ENCODE measurements at places on chromosomes 5 and 9.

- DNase-seq, result no peak
- no peaks in the 10 kb centered on the region for H3K36me3 ChIP-seq
- H3K27me3 ChIP-seq, result no peaks in the 10 kb centered on the region
Observed at GRCh38 chr9:120933310-120934055, 6.9 kb upstream of the TRAF1 start.

- no peaks in the 10 kb centered on the region for H3K27me3 ChIP-seq
- H3K4me3 ChIP-seq, result no peak overlapping the region
- H3K36me3 ChIP-seq, result no peaks in the 10 kb centered on the region
- H3K4me1 ChIP-seq, result no peaks in the 10 kb centered on the region
- no peak for DNase-seq
- H3K27ac ChIP-seq, result no peak overlapping the region
Observed at GRCh38 chr5:88602584-88602983, 280.4 kb downstream of the MEF2C start.

DNA sequence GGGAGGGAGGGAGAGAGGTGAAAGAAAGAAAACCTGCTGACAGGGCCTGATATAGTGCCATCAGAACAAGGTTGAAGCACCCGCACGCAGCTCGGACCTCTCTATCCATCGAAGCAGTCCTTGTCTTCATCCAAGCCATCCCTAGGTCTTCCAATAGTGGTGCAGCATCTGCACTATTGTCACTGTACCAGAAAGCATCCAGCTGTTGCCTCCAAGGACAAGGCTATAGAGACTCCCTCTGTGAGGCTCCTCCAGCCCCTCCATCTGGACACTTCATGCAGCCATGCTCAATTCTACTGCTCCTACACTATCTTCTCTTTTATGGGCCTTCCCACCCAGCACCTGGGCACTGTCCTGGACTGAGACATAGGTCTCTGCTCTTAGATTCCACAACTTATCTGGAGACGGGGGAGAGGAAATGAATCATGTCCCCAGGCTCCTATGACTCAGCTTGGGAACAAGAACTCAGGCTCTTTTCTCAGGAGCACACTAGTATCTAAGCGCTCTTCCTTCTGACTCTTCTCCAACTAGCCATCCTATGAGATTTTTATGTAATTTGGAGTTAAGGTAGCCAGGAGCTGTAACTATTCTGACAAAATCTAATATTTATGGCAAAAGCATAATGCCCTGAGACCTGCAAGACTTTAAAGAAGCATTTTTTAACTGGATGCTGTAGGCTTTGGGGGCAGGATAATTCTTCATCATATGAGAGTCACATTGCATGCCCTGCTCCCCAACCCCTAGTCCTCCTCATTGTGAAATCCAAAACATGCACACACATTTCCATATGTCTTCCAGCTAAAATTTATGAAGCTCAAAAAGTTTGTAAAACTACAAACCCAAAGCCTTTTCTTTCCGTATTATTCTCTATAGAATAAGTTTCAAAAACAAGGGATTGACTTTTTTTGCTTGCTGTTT, 446.8 kb downstream of the CCDC171 start:
- no peak overlapping the region for H3K4me3 ChIP-seq
- H3K27me3 ChIP-seq, result no peaks in the 10 kb centered on the region
- no peak overlapping the region for H3K27ac ChIP-seq

GRCh38 chr5:135690466-135690865, 111.7 kb upstream of the CXCL14 start:
- H3K4me3 ChIP-seq, result no peak overlapping the region
- peaks cover 35% of the 10 kb centered on the region for H3K4me1 ChIP-seq
- DNase-seq, result peak; percentile 60
- no peak overlapping the region for H3K27ac ChIP-seq
- no peaks in the 10 kb centered on the region for H3K27me3 ChIP-seq
- no peaks in the 10 kb centered on the region for H3K36me3 ChIP-seq

DNA sequence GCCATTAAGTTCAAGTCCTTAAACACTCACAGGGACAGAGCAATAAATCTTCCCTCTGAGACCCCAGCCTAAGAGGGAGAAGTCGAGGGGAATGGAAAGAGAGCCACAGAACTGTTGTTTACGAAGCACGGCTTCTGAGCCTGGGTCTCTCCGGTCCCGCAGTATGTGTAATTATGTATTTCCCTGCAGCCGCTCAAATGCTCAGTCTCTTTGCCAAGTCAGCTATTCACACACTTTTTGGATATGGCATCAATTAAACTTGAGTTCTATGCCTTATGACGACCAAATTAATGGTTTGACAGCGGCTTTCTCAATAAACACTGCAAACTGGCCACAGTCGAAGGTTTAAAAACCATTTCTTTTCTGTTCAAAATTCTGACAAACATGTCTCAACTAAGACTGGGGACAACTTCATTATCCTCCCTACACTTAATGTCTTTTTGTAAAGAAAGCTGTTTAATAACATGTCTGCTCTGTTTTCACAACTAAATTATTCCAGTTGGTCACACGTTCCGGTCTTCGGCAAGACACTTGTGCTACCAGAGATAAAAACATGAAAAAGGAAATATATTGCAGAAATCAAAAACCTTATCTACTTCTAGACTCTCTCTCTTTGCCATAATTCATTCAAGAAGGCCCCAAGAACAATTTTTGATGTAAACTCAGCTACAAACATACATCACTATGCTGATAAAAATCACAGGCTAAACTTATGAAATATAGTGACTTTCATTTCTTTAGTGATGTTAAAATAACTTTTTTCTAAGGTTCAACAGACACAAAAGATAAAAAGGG, 203.2 kb downstream of the GAPVD1 start:
- H3K36me3 ChIP-seq, result peaks cover 10% of the 10 kb centered on the region
- peak; percentile 31 for DNase-seq
- H3K27ac ChIP-seq, result no peak overlapping the region
- no peaks in the 10 kb centered on the region for H3K4me1 ChIP-seq
- H3K4me3 ChIP-seq, result no peak overlapping the region

DNA sequence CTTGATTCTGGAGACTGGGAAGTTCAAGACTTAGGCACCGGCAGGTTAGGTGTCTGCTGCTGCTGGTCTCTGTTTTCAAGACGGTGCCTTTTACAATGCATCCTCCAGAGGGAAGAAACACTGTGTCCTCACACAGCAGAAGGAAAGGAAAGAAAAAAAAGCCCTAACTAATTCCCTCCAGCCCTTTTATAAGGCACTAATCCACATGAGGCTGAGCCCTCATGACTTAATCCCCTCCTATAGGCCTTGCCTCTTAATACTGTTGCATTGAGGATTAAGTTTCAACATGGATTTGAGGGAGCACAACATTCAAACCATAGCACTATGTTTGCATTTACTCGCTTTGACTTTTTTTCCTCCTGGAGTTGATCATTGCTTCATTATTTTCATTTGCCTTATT, 585.9 kb downstream of the TLR4 start:
- no peak for DNase-seq
- no peak overlapping the region for H3K4me3 ChIP-seq
- H3K27me3 ChIP-seq, result no peaks in the 10 kb centered on the region
- no peaks in the 10 kb centered on the region for H3K36me3 ChIP-seq
- no peak overlapping the region for H3K27ac ChIP-seq

GRCh38 chr5:174287761-174288160, 242.3 kb downstream of the NSG2 start:
- H3K27me3 ChIP-seq, result peaks cover 3% of the 10 kb centered on the region
- H3K27ac ChIP-seq, result no peak overlapping the region
- H3K4me3 ChIP-seq, result no peak overlapping the region
- H3K36me3 ChIP-seq, result no peaks in the 10 kb centered on the region

DNA sequence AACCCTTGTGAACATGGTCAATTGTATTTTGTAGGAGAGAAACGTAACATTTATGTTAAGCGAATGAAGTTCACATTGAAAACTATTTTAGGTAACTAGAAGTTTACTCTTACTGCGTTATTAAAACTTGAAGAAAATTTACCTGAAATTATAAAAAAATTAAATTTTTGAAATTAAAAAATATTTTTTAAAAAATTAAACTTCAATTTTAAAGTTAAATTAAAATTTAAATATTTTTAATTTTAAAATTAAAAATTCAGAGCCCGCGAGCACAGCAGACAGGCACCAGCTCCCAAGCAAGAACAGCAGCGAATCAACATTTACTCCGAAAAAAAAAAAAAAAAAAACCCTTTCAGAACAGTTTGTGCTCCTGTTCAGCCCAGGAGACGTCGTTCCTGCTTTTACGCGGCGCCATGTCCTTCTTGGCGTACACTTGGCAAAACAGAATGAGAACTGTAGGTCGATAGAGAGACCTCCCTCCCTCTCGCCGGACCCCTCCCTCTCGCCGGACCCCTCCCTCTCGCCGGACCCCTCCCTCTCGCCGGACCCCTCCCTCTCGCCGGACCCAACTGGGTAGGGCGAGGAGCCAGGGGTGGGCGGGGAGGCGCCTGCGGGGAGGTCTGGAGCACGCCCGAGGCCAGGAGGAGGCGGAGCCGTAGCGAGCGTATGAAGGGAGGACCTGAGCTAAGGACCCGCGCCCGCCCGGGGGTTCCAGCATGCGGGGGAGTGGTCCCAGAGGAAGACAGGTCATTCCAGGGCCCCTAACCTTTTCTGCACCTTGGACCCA, 235.8 kb downstream of the ROR2 start:
- H3K27ac ChIP-seq, result no peak overlapping the region
- H3K36me3 ChIP-seq, result no peaks in the 10 kb centered on the region
- H3K4me1 ChIP-seq, result peaks cover 4% of the 10 kb centered on the region

DNA sequence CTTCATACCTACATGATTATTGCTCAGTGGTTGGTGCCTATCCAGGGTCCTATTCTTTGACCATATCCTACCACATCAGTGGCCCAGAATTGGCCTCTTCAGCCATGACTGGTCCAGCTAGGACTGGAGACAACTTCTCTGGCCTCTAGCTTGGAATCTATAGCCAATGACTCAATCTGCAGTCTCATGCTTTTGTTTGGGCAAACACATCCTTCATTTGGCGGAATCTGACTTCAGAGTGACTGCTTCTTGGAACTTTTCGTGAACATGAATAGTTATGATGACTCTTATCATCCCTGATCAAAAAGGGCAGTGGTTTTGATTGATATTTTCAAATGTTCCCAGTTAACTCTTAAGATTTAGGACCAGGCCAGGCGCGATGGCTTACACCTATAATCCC, 134.1 kb downstream of the PAPPA start:
- no peak overlapping the region for H3K27ac ChIP-seq
- H3K4me3 ChIP-seq, result no peak overlapping the region
- no peak for DNase-seq
- no peaks in the 10 kb centered on the region for H3K4me1 ChIP-seq
- H3K36me3 ChIP-seq, result no peaks in the 10 kb centered on the region
- H3K27me3 ChIP-seq, result no peaks in the 10 kb centered on the region

GRCh38 chr5:102511666-102512065, 12.9 kb upstream of the SLCO6A1 start:
- peak; percentile 76 for DNase-seq
- H3K27me3 ChIP-seq, result no peaks in the 10 kb centered on the region
- H3K4me1 ChIP-seq, result no peaks in the 10 kb centered on the region
- no peaks in the 10 kb centered on the region for H3K36me3 ChIP-seq
- H3K27ac ChIP-seq, result no peak overlapping the region

- H3K27me3 ChIP-seq, result peaks cover 59% of the 10 kb centered on the region
- peak; percentile 48 for DNase-seq
- H3K36me3 ChIP-seq, result no peaks in the 10 kb centered on the region
- peaks cover 25% of the 10 kb centered on the region for H3K4me1 ChIP-seq
- H3K4me3 ChIP-seq, result peak within 1 kb of the TSS; percentile 22
- no peak within 1 kb of the TSS for H3K27ac ChIP-seq
Observed at GRCh38 chr9:132409828-132410528, at the start of gene CFAP77. Gene CFAP77 (plus strand): TSS chr9:132410211. CDS start chr9:132410272, 61 bp downstream.

DNA sequence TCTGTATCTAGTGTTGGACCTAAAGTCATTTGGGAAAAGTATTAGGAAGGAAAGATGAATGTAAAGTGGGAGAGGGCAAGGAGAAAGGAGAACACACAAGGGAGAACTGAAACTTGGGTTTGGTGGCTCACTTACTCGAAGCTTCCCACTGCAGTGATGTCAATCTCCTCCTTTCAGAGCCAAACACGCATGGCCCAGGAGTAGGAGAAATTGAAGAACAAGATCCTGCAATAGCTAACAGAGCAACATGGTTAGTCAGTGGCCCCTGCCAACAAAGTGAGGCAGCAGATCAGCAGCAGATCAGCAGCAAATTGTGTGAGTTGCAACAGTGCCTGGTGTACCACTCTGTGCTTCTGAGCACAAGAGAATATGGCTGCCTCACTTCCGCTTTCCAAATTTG, 366.4 kb downstream of the PSAT1 start:
- no peak overlapping the region for H3K4me3 ChIP-seq
- no peaks in the 10 kb centered on the region for H3K36me3 ChIP-seq
- no peak overlapping the region for H3K27ac ChIP-seq
- H3K4me1 ChIP-seq, result no peaks in the 10 kb centered on the region
- DNase-seq, result peak; percentile 38

DNA sequence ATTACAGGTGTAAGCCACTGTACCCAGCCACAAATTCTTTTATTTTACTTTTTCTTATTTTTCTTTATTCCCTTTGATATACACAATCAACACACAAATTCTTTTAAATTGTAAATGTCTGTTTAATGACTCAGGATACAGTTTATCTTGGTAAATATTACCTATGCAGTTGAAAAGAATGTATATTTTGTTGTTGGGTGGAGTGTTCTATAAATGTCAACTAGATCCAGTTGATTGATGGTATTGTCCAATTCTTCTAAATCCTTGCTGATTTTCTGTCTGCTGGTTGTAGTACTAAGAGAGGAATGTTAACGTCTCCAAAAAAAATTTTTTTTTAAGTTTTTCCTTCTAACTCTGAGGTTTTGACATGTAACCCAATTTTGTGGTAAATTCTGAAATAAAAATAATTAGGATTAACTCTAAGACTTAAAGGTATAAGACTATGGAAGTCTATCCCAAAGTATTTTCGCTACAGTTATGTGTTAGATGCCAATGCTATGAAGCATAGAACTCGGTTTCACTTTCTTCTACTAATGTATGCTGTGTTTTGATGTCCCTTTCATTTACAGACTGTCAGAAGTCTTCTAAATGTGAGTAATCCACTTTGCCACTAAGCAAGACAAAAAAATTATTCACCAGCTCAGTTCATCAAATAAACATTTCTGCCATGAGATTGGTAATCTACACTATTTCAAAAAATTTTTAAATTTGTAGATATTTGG, 720.2 kb upstream of the C9orf72 start:
- H3K27me3 ChIP-seq, result no peaks in the 10 kb centered on the region
- H3K4me1 ChIP-seq, result no peaks in the 10 kb centered on the region
- H3K27ac ChIP-seq, result no peak overlapping the region
- no peak overlapping the region for H3K4me3 ChIP-seq
- H3K36me3 ChIP-seq, result no peaks in the 10 kb centered on the region
- DNase-seq, result no peak

GRCh38 chr5:157559301-157559700, 16.3 kb downstream of the ADAM19 start:
- no peak overlapping the region for H3K27ac ChIP-seq
- H3K4me3 ChIP-seq, result no peak overlapping the region
- no peak for DNase-seq
- peaks cover 72% of the 10 kb centered on the region for H3K4me1 ChIP-seq

DNA sequence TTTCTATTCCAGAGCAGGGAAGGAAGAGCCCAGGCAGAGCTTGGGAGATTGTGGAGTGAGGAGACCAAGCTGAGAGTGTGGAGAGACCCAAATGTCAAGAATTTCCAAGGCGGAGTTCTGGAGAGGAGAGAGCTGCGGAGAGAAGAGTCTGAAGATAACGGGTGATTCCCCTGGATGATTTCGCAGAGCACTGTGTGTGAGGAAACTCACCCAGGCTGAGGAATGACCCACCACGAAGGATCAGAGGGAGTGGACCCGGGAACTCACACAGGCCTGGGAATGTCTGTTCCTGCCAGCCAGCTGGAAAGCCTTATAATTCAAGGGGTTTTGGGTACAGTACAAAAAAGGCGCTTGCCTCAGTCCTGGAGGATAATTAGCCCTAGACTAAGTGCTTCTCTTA, 94.2 kb downstream of the WNK2 start:
- no peak overlapping the region for H3K4me3 ChIP-seq
- H3K36me3 ChIP-seq, result no peaks in the 10 kb centered on the region
- H3K4me1 ChIP-seq, result no peaks in the 10 kb centered on the region

Data from muscle of leg (tissue), 16 donors.